ENCODE measurements at places on chromosomes 1 and 21.

DNA sequence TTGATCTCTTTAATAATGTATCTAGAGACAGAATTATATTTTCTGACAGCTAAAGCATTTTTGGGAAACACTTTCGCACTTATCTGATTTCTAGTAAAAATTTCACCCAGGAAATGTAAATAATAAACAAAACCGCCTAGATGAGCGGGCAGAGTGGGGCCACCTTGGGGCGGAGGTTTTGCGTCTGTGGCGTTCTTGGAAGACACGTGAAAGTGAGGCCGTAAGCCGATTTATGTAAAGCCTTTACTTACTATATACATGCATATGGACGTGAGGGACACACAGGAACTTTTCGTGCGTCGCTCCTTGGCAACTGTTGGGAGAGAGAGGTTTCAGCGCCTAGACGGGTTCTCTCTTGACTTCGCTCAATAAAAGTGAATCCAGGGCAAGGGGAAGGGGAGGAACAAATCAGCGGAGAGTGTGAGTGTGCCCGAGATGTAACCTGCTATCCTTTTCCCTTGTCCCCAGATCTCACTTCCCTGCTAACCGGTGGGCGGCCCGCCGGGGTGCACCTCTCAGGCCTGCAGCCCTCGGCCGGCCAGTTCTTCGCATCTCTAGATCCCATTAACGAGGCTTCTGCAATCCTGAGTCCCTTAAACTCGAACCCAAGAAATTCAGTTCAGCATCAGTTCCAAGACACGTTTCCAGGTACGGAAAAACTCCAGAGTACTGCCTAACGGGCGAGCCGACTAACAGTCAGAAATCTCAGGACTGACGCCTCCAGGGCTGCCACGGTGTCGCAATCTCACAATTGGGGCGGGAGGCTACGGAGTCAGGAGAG, 1.7 kb downstream of the HLX start:
- no peak for DNase-seq

DNA sequence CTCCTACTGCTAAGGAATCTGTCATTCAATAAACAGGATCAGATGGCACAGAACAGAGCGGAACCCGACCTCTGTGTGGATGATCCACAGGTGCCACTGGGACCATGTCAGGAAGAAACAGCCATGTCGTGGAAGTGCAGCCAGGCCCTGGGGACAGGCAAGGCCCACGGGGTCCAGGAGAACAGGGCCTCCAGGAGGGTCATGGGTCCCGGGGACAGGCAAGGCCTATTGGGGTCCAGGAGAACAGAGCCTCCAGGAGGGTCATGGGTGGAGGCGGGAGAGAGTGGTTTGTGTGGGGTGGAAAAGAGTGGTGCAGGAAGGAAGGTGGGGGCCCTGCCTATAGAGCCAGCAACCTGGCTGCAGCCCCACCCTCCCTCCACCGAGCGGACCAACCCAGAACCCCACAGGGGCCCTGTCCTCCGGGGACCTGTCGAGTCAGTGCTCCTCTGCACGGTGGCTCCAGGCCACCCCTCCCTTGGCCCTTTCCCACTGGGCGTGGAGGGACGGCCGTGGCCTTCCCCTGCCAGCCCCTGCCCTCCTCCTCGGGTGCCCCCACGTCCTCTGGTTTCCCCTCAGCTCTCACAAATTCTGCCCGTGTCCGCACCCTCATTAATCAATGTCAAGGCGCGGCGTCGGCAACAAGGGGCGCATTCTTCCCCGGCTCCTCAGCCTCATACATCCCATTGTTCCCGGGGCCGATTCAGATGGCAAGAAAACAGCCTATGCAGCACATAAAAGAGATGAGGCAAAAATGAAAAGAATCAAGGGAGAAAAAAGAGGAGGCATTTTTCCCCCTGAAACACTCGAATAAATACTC, 146.4 kb downstream of the PRDM16 start:
- DNase-seq: no peak

GRCh38 chr1:66624412-66625060, 90.6 kb downstream of the SGIP1 start:
- DNase-seq: no peak

DNA sequence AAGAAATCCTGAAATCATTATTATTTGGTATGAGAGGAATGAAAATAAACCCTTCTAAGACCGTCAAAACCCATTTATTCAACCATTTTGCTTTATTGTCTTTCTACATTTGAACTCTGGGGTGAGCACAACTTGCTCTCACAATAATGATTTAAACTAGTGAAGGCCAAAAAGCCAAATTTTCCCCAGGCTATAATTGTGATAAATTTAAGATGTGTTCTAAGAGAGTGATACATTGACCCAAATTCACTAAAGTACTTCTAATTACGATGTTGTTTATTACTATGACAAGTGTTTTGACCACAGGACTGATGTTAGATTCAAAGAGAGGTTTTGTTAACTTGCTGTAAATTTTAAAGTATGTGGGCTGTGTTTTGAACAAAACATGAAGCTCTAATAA, 670.9 kb upstream of the NR5A2 start:
- DNase-seq: no peak

DNA sequence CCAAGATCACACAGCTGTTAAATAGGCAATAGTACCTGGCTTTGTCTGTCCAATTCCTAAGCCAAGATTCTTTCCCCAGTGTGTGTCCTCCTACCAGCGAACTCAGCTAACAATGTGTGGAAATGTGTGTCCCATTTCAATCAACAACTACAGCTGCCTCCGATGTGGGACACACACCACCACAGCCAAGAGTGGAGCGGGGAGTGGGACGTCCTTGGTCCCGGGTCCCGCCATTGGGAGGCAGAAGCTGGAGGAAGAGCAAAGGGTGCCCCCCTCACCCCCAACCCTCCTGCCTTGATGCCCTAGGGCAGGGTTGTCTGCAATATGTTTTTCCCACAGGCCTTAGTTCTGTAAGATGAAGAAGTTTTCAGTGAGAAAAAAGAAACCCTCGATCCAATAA, 265.4 kb upstream of the RAB4A start:
- DNase-seq: no peak

- no peak for DNase-seq
These were observed 446.0 kb downstream of the GPATCH2 start for GRCh38 chr1:217184854-217185253.

- DNase-seq: no peak
These were observed 24.4 kb downstream of the OR10R2 start for GRCh38 chr1:158496374-158496773.

DNA sequence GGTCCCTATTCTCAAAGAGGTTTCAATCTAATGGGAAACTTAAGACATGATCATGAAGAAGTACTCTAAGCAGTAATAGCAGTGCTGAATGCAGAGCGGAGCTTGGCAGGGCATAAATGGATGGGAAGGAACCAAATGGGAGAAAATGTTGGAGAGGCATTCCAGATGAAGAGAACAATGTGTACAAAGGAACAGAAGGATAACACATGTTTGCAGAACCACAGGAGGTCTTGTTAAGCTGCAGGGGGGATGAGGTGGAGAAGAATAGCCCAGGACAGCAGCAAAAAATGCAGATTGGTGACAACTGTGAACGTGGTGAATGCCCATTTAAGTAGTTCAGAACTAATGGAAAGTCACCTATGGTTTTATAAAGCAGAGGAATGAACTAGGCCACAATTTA, 99.1 kb downstream of the ASTN1 start:
- DNase-seq: no peak

GRCh38 chr1:63325279-63325985, 3.1 kb downstream of the FOXD3 start:
- DNase-seq: no peak

DNA sequence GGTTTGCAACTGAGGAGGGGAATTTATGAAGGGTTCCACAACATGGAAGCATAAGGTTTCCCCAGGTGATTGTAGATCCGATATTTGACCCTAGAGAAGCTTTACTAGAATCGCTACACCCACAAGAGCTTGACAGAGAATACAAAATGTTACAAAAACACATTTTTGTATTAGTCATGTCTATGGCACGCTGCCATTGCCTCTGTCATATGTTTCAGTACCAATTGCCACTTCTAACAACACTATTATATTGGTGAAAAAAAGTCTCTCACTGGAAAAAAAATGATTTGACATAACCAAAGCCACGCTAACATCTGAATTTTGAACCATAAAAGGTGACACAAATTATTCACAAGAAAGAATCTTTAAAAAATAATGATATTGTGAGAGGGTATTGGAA, 214.5 kb downstream of the KCNT2 start:
- DNase-seq: no peak

GRCh38 chr1:156385534-156386031, 16.6 kb downstream of the RHBG start:
- DNase-seq: peak; percentile 62

DNA sequence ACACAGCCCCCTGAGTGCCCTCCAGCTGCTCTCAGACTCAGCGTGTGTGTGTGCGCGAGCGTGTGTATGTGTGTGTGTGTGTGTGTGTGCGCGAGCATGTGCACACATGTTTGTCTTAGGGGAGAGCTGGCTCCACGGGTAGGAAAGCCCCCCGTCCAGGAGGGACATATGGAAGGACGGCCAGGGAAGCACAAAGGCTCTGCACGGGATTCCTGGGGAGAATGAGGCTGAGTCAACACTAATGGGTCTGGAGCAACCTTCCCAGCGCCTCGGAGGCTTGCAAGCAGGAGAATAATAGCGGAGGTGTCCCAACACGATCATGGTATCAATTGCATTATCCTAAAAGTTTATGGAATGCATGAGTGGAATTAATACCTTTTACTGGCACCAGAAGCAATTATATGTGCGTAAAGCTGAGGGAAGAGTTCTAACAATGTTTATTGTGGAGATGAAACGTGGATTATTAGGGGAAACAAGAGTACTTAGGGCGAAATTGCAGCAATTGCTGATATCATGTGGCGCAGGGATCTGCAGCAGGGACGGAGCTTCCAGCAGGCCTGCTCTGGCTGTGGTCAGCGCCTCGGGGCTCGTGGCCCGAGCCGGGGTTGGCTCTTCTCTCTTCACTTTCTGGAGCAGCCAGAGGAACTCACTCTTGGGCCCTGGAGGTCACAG, 40.3 kb upstream of the CCDC27 start:
- no peak for DNase-seq
